ENCODE measurements at places on chromosomes 16 and 17.

GRCh38 chr16:4081047-4081446 lies 35.2 kb downstream of the ADCY9 start:
- DNase-seq = no peak

DNA sequence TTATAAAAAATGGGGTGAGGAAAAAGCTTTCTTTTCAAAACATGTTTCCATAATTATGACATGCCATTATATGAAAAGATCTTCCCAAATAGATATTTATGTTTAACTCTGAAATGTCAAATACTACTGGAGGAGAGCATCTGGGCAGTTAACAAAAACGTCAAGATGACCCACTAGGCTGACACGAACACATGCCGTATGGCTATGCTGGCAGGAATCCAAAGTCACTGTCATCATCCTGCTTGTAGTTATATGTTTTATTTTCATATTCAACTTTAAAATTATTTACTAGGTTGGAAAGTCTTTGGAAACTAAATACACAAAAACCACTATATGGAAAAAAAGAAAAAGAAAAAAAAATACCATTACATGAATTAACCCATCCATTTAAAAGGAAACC lies 27.3 kb downstream of the ANKFY1 start:
- no peak for DNase-seq

- DNase-seq = no peak
Measured at GRCh38 chr17:61157246-61157886, 242.3 kb upstream of the TBX2 start.

DNA sequence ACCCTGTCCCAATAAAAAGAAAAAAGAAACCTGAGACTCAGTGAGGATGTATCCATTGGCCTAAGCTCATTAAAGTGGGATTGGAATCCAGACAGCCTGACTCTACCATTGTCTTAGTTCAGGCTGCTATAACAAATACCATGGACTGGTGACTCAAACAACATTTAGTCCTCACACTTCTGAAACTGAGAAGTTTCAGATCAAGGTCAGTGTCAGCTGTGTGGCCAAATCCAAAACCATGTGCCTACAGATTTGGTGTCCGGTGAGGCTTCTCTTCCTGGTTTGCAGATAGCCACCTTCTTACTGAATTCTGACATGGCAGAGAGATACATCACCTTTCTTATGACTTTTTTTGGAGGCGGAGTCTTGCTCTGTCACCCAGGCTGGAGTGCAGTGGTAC lies 53.3 kb upstream of the KDM8 start:
- no peak for DNase-seq

DNA sequence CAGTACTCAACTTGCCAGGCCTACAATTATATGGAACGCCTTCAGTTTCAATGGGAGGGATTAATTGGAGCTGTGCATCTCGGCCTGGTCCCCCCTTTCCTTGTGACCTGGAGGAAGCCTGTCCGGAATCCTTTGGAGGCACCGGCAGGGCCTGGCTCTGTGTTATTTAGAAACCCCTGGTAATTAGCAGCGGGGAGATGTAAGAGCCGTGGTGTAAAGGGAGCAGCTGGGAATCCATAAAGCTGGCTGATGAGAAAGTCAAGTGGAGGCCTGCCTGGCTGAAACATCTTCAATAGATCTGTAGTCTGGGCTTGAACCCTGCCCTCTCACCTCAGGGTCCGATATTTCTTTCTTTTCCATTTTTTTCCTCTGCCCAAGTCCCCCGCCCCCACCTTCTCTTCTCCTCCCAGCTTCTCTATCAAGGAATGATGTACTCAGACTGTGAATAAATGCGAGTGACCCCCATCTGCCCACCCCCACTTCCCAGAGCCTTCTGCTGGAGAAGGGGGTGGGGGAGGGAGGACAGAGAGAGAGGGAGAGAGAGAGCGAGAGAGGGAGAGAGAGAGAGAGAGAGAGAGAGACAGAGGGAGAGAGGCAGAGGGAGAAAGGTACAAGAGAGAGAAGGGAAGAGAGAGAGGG lies 495.5 kb upstream of the ZFHX3 start:
- no peak for DNase-seq

- peak; percentile 84 for DNase-seq
Measured at GRCh38 chr17:17837966-17838962, 1.5 kb upstream of the SREBF1 start.

DNA sequence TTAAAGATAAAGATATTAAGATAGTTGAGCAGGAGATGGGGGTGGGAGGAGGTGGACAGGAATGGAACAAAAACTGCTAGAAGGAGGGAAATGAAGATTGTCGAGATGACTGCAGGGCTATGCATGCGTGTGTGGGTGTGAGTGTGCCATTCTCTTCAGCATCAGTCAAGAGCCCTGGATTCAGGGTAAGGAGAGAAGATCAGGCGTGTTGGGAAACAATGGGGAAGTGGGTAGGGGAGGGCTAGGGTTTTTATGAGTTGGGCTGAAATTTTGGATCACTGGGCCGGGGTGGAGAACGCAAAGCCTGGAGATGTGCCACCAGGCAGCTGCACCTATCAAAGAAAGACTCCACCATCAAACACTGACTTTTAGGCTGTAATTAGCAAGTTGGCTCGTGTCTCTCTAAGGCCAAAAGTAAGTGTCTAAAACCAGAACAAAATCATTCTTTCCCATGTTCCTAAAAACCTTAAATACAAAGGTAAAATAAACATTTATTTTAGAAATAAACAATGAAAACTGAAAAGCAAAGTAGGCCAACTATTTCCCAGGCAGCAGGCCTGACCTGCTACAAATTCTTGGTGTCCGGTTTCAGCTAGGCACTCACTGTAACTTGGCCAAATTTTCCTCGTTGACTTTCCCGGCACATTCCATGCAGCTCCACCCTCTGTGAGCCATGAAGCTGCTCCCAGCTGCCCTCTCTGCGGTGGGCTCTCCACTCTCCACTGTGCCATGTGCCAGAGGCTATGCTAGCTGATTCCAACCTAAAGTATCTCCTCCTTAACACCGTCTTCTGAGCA lies 4.2 kb downstream of the CDRT4 start:
- peak; percentile 71 for DNase-seq

DNA sequence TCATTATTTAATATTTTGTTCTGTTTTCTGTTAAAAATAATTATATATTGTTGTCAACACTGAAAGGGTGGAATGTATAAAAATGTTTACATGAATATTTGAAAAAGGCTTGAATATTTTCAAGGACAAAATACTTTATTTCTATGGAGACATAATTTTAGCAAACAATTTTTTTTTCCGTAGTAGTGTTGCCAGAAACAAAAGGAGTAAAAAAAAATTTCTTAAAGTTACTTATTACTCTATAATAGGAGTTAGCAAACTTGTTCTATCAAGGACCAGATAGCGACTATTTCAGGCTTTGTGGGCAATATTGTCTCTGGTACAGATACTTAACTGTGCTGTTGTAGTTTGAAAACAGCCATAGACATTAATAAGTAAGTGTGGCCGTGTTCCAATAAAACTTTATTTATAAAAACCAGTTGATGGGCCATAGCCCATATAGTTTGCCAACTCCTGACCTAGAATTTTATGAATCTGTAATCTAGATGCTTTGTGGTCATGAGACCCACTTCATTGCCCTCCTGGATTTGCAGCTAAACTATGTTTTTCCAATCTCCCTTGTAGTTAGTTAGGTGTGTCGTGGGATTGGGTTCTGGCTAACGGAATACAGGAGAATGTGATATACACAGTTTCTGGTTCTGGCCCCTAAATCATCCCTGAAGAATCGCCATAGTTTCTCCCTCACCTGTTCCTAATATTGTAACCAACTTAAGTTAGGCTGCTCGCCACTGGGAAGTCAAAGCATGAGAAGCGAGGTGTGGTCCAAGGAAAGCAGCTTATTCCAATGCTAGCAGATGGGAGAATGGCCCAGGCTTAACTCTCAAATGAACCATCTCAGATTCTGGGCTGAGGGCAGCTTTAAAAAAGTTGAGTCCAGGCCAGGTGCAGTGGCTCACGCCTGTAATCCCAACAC lies 153.6 kb downstream of the ABCA8 start:
- DNase-seq = no peak

- no peak for DNase-seq
Measured at GRCh38 chr17:40536295-40537171, 28.7 kb downstream of the CCR7 start.

DNA sequence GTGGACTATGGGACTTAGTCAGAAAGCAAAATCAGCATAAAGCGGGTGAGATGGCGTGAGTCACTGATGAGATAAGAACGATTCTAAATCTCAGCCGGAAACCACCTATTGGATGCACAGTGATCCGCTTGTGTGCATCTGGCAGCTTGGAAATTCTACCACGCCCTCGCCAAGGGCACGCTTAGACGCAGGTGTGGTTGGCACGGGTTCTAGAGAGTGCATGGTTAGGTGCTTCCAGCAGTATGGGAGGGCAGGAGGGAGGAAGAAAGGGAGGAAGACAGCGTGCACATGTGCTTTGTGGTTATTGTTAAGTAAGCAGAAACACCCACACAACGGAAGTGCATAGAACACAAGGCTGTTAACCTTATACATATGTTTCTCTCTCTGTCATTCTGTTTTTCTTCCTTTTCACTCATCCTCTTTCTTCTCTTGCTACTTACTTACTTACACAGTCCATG lies 374.0 kb upstream of the ASIC2 start:
- DNase-seq = no peak

- DNase-seq = no peak
Measured at GRCh38 chr16:57745768-57746167, 10.2 kb downstream of the KATNB1 start.

- no peak for DNase-seq
Measured at GRCh38 chr16:89005201-89006035, 28.4 kb upstream of the CBFA2T3 start.

DNA sequence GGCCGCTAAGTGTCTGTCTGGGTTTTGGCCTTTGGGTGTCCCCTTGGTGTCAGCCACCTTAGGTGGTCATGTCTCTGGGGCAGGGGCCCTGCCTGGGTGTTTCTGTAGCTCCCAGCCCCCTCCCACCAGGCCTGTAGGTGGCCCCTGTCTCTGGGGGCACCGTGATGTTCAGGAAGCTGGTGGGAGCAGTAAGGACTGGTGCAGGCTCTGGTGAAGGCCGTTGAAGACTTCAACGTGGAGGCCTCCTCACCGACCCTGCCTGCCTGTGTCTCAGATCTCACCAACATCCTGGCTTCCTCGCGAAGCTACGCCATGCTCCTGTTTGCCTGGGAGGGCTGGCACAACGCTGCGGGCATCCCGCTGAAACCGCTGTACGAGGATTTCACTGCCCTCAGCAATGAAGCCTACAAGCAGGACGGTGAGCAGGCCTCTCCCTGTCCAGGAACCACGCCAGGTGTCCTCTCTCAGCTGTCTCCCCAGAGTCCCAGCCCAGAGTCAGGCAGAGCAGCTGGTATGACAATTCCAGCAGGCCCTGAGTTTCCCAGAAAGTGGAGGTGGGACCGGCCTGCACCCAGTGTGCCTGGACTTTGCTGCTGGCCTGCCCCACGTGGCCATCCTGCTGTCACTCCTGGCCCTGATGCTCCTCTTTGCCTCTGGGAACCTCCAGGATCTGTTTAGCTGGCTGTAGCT lies 2.8 kb downstream of the ACE start:
- DNase-seq = no peak

DNA sequence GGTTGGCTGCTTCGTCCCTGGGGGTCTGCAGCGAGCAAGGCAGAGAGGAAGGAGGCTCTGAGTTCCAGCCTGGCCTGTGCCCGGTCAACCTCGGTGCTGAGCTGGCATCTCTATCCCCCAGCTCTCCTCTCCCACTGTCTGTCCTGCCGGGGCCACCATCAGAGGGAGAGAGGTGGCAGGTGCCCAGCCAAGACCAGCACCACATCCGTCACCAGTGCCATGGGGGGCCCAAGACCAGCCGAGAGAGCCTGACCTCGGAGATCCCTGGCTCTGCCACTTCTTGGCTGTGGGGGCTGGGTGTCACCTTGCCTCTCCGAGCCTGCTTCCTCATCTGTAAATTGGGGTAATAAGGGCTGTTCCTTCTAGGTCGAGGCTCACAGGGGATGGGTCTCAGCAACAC lies 560 bp upstream of the P2RX1 start:
- no peak for DNase-seq

DNA sequence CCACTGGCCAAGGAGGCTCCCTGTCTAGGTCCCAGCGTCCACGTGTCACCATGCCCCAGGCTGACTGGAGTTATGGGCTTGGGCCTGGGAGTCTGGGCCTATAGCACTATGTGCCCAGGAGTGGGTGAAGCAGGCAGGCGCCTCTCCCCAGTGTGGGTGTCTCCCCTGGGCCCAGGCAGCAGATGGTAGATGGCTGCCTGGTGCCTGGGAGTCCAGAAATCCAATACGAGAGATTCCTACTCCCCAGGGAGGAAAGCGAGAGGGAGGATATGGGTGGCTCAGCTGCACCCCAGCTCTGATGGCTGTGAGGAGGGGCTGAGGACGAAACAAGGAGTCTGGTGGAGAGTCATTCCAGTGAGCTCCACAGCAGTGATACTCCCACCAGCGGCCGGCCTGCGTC lies 5.0 kb downstream of the KCNH6 start:
- no peak for DNase-seq

- no peak for DNase-seq
Measured at GRCh38 chr17:17056156-17056539, 13.9 kb downstream of the MPRIP start.

GRCh38 chr17:77414811-77415400 lies 274.1 kb downstream of the SEC14L1 start:
- DNase-seq = no peak

GRCh38 chr17:74544991-74545842 lies 698 bp downstream of the CD300C start:
- no peak for DNase-seq

- DNase-seq = peak; percentile 40
Measured at GRCh38 chr16:26295625-26296304, 604.0 kb downstream of the HS3ST4 start.

GRCh38 chr17:32498391-32498790 lies 11.6 kb downstream of the CDK5R1 start:
- DNase-seq = peak; percentile 72

- no peak for DNase-seq
Measured at GRCh38 chr16:63422715-63423114, 1386.5 kb upstream of the CDH8 start.

DNA sequence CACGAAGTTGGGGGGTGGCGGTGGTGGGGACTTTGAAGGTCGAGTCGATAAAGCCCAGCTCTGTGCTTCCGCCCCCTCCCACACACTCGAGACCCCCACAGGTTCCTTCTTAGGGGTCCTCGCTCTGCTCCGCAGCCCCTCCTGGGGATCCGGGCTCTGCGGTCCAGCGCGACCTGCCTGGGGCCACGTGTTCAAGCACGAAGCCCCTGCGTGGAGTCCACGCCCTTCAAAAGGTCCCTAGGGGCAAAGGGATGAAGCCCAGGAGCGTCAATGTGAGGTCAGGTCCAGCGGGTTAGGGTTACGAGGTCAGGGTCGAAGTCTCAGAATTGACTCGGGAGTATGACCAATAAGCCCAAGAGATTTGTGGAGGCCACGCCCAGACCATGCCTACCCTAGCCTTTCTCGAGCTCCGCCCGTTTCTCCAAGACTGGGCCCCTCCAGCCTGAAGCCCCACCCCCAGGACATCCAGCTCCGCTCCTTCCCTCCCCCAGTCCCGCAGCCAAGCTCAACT lies 786 bp upstream of the CACNA1G start:
- DNase-seq = peak; percentile 91

DNA sequence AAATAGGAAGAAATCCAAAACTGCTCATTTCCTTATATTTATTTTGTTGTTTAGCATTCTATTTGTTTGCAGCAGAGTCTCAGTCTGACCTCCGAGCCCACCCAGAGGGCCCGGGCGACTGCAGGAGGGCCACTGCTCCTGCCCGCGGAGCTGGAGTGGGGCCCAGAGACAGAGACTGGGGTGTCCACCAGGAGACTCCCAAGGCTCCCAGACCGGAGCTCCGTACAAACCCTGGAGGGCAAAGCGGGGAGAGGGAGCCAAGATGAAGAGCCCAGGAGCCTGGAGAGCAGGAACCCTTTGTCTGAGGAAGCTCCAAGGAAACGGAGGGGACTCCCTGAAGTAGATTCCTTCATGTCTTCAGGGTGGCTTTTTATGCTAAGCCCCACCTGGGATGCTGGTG lies 57.9 kb downstream of the AXIN2 start:
- DNase-seq = no peak

All from ELF-1 (cell line).